Pulmonary artery endothelial cell (primary cell): ENCODE measurements at places on chromosomes 3 and 15. TPM values are rescaled to one million over a fixed set of nuclear protein-coding genes. Genes with fewer than 3 reads are reported as not detected.

- DNase-seq = no peak
Observed at GRCh38 chr3:175585898-175586297, 726.8 kb downstream of the NAALADL2 start.

DNA sequence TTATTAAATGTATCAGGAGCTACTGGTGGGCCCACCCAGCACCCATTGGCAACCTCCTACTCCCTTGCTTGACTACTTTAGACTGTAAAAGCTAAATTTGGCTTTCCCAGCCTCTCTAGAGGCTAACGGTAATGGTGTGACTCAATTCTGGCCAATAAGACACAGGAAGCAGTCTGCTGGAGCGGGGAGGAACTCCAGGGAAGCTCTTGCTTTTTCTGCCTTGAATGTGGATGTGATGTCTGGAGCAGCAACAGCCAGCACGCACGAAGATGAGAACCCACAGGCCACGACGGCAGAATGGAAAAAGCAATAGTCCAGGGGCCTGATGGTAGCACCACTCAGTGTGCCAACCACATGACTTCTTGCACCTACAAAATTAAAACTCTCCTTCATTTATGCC, 39.9 kb downstream of the RAB6B start:
- DNase-seq = no peak

DNA sequence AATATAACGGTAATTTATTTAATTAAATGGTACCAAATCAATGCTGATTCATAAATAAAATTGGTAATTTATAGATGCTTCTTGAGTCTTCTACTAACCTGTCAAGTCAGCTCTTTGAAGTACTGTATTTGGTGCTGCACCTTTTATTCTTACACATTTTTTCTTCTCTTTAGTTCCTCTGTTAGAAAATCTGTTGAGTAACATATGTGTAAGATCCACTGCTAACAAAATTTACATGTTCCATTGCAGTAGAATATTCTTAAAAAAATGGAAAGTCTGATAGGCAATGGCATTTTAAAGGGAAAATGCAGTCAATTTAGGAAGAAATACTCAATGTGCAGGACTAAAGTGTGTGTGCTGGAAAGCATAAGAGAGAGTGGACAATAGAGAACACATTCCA, 936.6 kb downstream of the ZPLD1 start:
- no peak for DNase-seq

DNA sequence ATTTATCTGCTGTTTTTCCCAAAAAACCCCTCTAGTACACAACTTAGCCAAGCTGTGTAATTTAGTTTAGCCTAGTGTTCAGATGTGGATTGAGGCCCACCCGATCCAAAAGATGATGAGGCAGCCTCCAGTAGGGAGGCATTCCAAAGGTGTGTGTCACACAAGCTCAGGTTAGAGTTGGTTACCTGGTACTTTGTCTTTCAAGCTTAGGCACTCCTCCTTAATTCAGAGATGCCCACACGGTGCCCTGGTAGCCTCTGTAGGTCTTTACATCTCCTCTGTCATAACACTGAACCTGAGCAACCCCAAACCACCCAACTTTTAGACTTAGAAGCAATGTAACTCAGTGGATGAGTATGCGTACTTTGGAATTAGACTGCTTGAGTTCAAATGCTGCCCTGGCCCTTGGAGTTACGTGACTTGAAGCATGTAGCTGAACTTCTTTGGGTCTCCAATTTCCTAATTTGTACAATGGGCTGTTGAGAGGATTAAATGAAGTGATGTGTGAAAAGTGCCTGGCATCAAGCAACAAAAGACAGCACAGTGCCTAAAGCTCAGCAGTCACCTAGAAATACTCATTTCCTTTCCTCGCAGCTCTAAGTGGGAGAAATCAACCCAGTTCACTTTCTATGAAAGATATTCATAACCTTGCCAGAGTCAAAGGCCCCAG, 284.6 kb upstream of the RARB start:
- no peak for DNase-seq

DNA sequence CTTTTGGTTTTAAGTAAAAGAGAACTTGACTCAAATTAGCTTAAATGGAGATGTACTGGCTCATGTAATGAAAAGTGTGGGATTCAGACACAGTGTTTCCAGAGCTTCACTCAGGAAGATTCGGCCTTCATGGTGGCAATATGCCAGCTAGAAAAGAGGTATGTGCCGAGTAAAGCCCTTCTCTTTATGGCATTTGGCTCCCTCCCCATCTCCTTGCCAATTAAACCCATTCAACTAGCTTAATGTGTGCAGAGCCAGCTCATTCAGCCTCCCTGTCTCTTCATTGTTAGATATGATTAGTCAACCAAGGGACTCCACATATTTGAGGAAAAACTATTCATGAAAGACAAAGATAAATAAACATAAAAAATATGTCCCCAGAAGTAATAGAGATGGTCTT, 15.0 kb upstream of the TRANK1 start:
- DNase-seq = no peak

GRCh38 chr3:196097373-196098154, 15.7 kb upstream of the TFRC start:
- no peak for DNase-seq

DNA sequence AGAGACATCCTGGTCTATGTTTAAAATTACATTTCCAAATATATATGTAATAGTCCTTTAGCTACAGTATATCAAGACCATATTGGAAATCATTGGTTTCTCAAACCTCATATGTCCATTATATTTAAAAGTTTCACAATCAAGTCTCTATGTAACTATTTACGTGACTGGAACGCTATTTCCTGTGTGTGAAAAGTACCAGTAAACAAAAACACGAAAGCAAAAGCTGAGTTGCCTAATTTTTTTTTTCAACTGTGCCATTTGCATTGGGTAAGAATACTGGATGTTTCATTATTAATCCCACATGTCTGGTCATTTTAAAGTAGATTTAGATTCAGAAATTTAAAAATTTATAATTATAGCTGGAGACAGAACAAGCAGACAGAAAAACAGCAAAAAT, 381.4 kb downstream of the TBC1D5 start:
- DNase-seq = no peak

DNA sequence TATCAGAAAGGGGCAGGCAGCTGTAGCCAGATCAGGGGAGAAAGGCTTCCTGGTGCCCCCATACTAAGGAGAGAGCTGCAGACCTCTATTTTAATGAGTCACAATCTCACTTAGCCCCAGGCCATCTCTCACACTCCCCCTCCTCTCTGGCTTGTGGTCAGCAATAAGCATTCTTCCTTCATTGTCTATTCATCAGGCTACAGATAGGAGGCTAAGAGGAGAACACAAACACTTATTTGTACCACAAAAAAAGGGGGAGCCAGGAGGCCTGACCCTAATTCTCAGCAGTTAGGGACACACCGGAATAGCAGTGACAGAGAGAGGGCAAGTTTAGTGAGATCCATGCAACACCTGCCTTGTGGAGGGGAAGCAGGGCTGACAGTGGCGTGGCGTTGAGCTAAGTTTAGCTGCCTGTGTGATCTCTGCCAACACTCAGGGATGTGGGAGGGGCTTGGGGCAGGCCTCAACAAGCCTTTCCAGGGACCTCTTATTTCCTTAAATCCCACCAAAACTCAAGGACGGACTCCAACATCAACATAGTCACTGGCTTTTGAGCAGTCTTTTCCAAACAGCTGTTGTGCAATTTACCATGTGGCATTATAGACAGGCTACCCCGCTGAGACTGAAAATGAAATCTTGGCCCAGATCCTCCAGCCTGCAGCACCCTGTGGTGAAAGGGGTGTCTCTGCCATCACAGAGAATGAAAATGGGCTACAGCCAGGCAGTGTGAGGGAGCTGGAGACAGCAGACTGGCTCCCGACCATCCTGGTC, 191.9 kb upstream of the TSC22D2 start:
- no peak for DNase-seq

Gene GP9
- total RNA-seq = not detected in 2 replicates

DNA sequence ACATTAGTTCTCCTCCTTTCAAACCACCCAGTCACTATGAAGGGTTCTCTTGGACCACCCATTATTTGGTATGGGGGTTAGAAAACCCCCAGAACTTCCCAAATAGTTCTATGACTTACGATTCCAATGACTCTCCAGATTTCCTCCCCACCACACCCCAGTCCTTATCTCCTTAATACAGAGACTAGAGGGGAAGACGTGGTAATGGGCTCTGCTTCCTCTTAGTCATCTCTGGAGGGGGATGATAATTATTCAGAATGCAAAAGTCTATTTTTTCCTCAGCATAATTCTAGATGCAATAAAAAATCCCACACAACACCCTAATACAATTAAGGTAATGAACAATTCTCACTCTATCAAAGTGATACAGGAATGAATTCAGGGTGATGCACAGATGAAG, 48.9 kb upstream of the CFAP161 start:
- no peak for DNase-seq

DNA sequence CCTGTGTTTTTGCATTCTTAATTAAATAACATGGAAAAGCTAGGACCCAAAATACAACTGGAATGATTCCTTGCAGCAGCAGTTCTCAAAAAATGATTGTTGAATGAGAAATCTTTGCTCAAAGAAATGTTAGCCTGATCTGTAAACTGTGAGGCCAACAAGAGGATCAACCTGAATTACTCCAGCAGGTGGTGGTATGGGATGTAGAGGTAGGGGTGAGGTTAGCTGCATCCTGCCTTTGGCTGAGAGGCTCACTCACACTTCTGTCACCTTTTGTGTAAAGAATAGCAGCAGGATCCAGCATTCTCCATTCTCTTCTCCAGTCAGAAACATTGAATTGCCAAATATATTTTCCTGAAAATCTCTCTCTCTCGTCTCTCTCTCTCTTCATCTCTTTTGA, 26.5 kb upstream of the FAM98B start:
- DNase-seq = no peak

Gene HIGD2B
- total RNA-seq = 0.07 and 0.13 TPM in 2 replicates

GRCh38 chr3:45664578-45664977, 24.6 kb upstream of the SACM1L start:
- no peak for DNase-seq

DNA sequence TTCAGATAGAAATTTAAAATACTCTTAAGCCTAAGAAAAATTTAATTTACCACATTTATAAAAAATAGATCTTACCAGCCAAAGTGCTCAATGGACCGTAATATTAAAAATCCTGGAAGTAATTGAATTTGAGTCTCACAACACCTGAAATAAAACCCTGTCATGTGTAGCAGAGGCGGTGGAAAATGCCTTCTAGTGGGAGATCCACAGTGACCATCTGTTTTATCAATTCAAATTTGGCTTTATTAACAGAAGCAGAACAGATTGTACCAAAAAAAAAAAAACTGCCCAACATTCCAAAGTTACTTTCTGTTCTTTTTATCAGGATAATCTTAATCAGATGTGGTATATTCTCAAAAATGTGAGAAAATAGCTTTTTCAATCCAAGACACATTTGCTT, 71.7 kb downstream of the DMXL2 start:
- DNase-seq = no peak

GRCh38 chr15:64651601-64652191, 123.7 kb downstream of the RBPMS2 start:
- DNase-seq = no peak

GRCh38 chr3:32374788-32375595, 16.7 kb upstream of the CMTM7 start:
- no peak for DNase-seq

DNA sequence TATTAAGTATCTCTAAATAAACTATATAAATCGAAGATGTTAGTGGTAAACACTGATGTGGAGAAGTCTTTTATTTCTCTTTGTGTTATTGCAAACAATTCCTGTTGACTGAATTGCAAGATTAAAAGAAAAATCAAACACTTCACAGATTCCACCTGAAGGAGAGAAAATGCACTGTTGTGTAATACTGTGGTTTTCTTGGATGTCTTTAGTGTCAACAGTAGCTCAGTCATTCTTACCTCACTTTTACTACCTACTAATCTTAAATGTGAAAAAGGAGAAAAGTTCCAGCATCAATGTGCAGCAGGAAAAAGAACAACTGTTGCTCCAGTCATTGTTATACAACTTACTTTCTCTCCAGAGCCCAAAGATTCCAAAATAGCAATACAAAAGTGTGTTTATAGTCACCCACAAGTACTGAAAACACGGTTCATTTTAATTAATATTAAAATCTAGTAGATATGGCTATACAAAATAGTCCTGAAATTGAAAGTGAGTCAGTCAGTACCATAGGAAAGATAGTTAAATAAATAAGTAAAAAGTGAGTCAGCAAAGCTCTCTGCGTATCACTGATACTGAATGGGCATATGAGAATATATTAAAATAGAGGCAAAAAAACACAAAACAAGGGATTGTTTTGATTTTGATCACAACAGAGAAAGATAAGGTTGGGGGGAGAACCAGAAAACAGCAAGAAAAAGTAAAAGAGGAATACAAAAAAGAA, 90.5 kb upstream of the CSPG5 start:
- no peak for DNase-seq

Gene LSAMP
- 0.07 TPM in 1 of 2 replicates, not detected in the other for total RNA-seq

DNA sequence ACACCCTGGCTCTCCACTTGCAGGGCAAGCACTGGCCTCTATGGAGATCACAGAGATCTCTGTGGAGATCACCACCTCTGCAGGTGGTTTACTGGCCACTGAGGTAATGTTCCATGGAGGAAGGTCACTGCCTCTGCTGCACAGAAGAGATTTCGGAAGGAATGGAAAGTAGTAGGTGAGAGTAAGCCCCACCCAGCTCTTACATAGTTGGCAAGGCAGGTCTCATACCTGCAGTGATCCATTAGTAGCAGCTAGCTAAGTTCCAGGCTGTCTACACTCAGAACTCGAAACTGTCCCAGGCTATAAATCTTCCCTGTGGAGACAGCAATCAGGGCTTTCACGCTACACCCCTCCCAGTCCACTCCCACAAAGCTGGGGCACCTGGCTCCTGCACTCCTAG, 194.3 kb upstream of the MANF start:
- DNase-seq = no peak

Gene SPATA12
- total RNA-seq = 0.04 and 0.07 TPM in 2 replicates

Gene TRIM42
- not detected in 2 replicates for total RNA-seq

Gene IQCH
- 1.4 and 2.2 TPM in 2 replicates for total RNA-seq

GRCh38 chr15:42729409-42729808, 7.5 kb downstream of the CDAN1 start:
- DNase-seq = no peak

GRCh38 chr3:122410639-122411038, 5.2 kb downstream of the WDR5B start:
- no peak for DNase-seq

GRCh38 chr3:160400702-160401150, 1.3 kb downstream of the SMC4 start:
- DNase-seq = no peak

Gene PP2D1
- total RNA-seq = not detected in 2 replicates

DNA sequence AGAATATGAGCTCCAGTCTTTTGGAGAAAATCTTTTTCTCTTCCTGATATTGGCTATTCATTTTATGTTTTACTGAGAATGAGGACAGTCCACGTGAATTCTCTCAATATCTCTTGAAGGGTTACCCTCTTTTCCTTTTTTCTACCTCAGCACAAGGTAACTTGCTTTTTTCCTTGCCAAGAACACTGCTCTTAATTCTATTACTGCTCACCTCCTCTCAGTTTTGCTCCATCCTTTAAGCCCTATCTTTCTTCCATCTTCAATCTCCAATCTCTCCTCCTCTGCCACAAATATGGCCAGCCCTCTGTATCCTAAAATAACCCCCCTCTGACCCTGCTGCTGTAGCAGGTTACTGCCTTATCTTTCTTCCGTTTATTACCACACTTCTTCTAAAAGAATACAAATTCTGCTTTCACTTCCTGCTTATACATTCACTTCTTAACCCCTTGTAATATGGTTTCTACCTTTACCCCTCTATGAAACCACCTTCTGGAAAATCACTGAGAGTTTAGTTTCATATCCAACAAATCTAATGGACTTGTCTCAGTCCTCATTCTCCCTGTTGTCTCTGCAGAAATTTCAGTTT, 89.0 kb downstream of the NFKBIZ start:
- DNase-seq = no peak

GRCh38 chr15:73789521-73790240, 36.5 kb upstream of the INSYN1 start:
- no peak for DNase-seq

Gene GOLGA8R
- 1.1 and 1.3 TPM in 2 replicates for total RNA-seq
